Activated T-helper 1 cell treated with anti-CD3 and anti-CD28 coated beads, Interleukin-12 subunit alpha, Interleukin-12 subunit beta, Interleukin-2, Interleukin-4 antibody, amounts not matched to agents 30 ng/mL and 10 ng/mL and 1 ng/mL, durations not matched to agents 14 hours and 24 hours and 36 hours (primary cell): ENCODE measurements at places on chromosomes 7 and 10. TPM values are rescaled to one million over a fixed set of nuclear protein-coding genes. Genes with fewer than 3 reads are reported as not detected.

GRCh38 chr10:28628184-28628893, 49.0 kb upstream of the BAMBI start:
- no peak overlapping the region for H3K27ac ChIP-seq
- H3K4me3 ChIP-seq = no peak overlapping the region
- H3K36me3 ChIP-seq = peaks cover 2% of the 10 kb centered on the region
- peak; percentile 42 for DNase-seq
- H3K27me3 ChIP-seq = peaks cover 14% of the 10 kb centered on the region

DNA sequence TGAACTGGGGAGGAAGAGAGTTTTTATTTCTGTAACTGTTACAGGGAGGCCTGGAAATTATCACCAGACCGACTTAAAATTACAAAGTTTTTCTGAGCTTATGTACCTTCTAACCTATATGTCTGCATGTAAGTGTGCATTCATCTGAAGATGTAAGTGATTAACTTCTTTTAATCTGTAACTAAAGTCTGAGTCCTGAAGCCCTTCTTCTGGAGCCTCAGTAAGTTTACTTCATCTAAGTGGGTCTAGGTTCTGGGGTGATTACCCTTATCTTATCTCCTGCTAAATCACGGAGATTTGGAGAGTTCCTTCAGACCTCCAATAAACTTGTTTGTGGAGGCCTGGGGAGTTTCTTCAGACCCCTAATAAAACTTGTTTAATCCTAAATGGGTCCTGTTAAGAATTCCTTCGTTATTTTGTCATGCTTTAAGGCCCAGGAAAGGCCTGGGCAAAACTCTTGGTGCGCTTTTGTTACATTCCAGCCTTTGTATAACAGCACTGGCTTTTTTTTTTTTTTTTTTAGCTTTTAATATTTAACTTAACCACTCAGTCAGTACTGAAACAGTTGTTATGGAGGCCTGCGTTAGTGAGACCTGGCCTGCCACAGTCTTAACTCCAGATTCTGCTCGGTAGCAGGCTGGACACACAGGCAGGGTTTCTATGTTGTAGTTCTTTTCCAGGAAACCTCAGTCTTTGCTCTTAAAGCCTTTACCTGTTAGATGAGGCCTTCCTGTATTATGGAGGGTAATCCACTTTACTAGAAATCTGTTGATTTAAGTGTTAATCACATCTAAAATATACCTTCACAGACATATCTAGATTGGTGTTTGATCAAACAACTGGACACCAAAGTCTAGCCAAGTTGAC, 33.0 kb downstream of the TPST1 start:
- peaks cover 2% of the 10 kb centered on the region for H3K27me3 ChIP-seq
- H3K27ac ChIP-seq = no peak overlapping the region
- no peaks in the 10 kb centered on the region for H3K4me1 ChIP-seq

GRCh38 chr10:97849103-97849686, 448 bp upstream of the GOLGA7B start:
- peaks cover 16% of the 10 kb centered on the region for H3K27me3 ChIP-seq
- peaks cover 31% of the 10 kb centered on the region for H3K4me1 ChIP-seq
- DNase-seq = peak; percentile 13
- peak overlapping the region; percentile 89 for H3K4me3 ChIP-seq
- H3K36me3 ChIP-seq = no peaks in the 10 kb centered on the region

Gene SPACDR
- total RNA-seq = 2.8 and 2.9 TPM in 2 replicates
